CD4-positive, alpha-beta T cell treated with Interleukin-1 beta for 1 hour (primary cell): ENCODE measurements at places on chromosomes 12 and 14.

DNA sequence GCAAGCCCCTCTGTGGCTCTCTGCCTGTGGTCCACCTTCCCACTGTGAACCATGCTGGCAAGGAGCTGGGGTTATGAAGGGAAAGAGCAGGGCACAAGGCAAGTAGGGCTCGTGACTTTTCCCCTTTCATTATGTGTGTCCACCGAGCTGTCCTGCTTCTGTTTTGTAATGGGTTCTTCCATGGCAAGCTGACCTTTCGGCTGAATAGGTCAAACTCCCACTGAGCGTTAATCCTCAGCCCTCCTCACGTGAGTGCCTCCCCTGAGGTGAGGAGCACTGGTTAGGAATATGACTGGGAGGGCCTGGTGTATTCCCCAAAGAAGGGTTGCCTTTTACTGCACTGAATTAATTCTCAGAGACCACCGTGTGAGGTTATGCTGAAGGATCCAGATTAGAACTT lies 424.3 kb downstream of the NPAS3 start:
- no peak for DNase-seq

GRCh38 chr12:42854826-42855225 lies 265.3 kb upstream of the PRICKLE1 start:
- no peak for DNase-seq

- no peak for DNase-seq
These were observed 42.6 kb downstream of the ACTN1 start for GRCh38 chr14:68936476-68936875.

DNA sequence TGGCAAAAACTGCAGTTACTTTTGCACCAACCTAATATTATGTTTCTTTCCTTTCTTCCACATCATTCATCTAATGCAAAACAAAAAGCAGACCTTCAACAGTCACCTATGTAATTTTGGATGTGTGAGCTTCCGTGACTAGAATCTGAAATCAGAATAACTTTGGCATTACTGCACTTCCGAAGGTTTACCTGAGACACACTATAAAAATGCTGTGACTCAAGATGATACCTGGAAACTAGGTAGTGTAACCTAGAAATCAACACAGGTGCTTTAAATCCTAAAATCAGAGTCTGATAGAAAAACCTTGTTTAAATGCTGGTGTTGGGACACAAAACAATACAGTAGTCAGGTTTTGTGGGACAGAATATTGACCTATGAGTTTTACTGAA lies 2.2 kb downstream of the BTBD7 start:
- no peak for DNase-seq

DNA sequence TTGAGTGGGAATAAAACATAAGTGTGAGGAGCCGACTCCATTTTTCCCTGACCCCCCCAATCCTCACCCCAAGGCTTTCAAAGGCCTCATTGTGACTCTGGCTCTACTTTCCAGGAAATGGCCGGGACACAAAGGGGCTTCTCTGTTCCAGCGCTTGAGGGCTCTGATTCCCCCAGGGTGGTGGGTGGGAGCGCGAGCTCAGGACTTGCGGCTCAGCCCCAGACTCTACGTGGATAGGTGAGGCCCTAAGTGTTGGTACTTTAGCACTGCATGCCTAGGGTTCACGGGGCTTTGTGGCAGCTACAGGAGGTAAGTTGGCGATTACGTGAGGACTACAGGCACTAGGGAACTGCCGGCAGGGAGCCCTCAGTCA lies 553 bp downstream of the CNPY2 start:
- no peak for DNase-seq

DNA sequence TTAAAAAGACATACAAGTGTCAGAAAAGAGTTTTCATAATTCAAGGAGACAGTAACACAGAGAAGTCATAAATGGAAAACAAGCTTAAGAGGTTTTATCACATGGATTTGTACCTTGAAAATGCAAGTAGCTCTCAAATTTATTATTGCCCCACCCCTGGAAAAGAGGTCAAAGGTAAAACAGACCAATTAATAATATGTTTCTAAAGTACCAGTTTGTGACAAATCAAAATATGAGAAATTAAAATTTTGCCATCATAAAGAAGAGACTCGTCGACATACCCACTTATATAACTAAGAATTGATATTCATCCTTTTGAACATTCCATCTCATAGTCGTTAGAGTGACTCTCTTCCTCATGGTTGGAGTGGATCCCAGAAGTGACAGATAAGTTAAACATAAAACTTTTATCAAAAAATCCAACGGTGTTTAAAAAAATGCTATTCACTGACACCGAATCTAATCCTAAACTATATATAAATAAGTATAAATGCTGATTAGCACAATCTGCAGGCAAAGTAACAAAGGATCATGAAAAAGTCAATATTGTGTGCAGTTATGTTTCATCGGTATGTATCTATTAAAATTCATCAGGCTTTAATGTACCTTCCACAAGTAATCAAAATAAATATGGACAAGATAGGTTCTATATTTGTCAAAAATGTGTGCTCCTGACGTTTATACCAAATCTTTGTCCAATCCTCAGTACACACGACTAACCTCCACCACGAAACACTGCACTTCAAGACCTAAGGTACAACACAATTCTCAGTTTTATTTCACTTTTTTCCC lies 2.3 kb downstream of the CORO1C start:
- no peak for DNase-seq

GRCh38 chr12:32466986-32467711 lies 67.8 kb downstream of the FGD4 start:
- no peak for DNase-seq

DNA sequence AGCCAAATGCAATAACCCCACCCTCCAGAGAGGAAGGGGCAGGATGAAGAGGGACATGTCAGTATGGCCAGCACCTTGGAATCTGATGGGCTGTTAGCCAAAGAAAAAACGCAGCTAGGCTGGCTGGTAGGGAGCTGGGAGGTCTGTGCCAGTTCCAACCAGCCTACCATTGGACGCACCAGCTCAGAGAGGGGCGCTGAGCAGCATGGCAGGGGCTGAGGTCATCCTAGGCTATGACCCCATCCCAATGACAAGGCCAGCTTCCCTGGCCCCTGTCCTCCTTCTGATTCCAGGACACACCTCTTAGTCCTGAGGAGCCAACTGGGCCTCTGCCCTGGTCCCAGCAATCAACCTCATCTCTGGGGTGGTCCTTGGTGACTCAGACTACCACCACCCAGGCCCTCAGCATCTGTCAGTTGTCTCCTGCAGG lies 12.2 kb downstream of the ACTN1 start:
- no peak for DNase-seq

DNA sequence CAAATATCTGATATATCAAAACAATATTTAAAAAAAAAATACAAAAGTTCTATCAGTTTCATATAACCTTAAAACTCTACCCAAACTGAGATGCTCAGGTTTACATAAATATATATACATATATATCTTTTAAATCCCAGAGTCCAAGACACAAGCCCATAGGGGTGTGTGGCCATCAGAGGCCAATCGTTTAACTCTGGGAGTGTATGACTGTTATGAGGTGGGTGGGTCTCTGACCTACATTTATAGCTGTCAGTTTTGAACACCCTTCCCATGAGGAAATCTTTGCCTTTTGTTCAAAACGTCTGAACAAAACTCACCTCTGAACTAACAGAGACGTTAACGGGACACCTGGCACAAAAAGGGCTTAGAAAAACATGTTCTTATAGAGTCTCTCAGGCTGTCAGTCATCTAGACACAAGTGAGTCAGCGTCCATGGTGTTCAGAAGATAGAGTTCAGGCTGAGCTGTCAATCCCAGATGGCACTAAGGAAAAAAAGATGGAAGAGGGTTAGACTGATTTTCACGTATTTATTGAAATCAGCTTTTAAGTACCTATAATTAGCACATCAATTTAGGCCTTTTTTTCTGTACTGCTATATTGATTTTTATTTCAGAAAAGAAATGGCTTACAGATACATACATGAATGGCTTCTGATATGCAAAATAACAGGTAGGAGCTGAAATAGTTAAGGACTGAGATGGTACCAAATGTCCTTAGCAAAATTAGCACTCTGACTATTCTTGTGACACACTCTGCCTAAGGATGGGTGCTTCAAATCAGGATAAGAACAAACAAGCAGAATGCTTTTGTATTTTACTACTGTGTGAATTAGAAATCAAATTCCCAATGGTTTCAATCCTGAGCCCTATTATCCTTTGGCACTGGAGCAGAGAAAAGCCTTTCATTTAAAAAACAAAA lies 29.2 kb downstream of the HIGD1C start:
- no peak for DNase-seq

GRCh38 chr14:89675590-89675989 lies 258.6 kb upstream of the FOXN3 start:
- no peak for DNase-seq

GRCh38 chr12:26987634-26988424 lies 26.4 kb downstream of the TM7SF3 start:
- no peak for DNase-seq

- DNase-seq = no peak
These were observed 90.8 kb downstream of the NTF3 start for GRCh38 chr12:5522432-5523335.

- DNase-seq = no peak
These were observed 35.7 kb upstream of the PNMA1 start for GRCh38 chr14:73749706-73750530.
